Cardiac muscle cell (in vitro differentiated cells and primary cell): ENCODE measurements at places on chromosomes 2 and 18. TPM values are rescaled to one million over a fixed set of nuclear protein-coding genes. Genes with fewer than 3 reads are reported as not detected.

NEU4 gene
- 0.13 and 1.6 TPM in 2 replicates for polyA plus RNA-seq

DNA sequence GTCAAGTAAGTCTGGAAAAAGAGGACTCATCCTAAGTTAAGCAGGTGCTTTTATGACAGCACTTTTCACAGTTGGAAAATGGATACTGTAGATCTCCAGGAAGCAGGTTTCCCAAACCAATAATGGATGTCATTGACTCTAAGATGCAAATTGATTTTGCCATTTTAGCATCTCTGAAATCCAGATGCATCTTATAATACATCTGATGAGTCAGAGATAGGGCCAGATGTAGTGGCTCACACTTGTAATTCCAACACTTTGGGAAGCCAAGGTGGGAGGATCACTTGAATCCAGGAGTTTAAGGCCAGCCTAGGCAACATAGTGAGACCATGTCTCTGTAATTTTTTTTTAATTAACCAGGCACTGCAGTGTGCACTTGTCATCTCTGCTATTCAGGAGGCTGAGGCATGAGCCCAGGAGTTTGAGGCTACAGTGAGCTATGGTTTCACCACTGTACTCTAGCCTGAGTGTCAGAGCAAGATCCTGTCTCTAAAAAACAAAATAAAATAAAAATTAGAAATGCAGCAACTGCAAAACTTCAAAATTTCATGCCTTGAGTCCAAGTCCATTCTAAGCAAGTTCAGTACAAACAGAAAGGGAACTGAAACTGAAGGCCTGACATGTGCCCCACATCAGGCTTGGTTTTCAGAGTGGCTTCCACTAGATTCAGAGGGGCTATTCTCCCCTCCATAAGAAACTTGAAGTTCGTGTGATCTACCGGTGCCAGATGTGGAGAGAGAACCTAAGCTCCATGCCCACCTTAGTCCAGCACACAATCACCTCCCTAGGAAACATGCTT, 267.8 kb upstream of the NCKAP5 start:
- DNase-seq: no peak

- DNase-seq: peak; percentile 25
These were observed 2.5 kb downstream of the SESTD1 start for GRCh38 chr2:179262077-179262660.

NGEF gene
- polyA plus RNA-seq: 2.0 and 5.6 TPM in 2 replicates

GRCh38 chr2:128282976-128283810, 35.5 kb downstream of the HS6ST1 start:
- DNase-seq: peak; percentile 37

MROH2A gene
- 0.69 TPM in 1 of 2 replicates, not detected in the other for polyA plus RNA-seq

DNA sequence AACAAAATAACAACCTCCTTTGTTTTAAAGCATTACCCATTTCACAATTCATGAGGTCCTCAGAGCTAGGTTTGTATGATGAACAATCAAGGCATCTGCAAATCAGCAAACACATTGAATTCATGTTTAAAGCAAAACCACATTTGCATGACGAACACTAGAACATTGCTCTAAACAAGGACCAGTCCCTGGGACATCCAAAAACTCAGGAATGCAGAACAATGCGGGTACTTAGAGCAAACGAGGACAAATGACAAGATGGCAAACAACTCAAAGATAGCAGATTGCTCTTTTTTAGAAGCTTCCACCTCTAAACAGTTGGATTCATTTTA, 45.7 kb upstream of the RALBP1 start:
- DNase-seq: peak; percentile 36
